Neural progenitor cell (in vitro differentiated cells): ENCODE measurements at places on chromosomes 12 and 14.

- DNase-seq: no peak
Measured at GRCh38 chr12:48866052-48866711, 512 bp upstream of the RND1 start.

DNA sequence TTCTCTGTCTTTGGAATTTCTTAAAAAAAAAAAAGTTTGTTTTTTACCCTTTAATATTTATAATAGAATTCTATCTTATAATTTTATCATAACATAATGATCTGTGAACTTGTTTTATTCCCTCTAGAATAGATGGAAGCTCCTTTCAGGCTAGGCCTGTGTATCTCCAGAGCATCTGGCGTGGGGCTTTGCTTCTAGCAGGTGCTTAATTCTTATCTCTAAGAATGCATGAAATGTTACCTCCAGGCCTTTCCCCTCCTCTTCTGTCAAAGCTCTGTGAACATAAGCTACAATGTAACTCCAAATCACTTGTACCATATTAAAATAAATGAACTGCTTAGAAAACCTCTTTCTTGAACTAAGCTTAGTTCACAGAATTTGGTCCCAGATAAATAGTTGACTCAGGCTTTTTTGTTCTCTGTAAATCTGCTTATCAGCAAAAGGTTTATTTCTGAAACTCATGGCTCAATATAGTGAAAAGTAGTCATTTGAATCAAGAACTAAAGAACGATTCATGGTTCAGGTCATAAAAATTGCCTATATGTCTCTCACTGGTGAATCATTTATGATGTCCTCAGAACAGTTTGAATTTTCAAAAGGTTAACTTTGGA lies 407.1 kb downstream of the TRHDE start:
- no peak for DNase-seq

- no peak for DNase-seq
Measured at GRCh38 chr14:96626121-96626768, 124.1 kb downstream of the PAPOLA start.

DNA sequence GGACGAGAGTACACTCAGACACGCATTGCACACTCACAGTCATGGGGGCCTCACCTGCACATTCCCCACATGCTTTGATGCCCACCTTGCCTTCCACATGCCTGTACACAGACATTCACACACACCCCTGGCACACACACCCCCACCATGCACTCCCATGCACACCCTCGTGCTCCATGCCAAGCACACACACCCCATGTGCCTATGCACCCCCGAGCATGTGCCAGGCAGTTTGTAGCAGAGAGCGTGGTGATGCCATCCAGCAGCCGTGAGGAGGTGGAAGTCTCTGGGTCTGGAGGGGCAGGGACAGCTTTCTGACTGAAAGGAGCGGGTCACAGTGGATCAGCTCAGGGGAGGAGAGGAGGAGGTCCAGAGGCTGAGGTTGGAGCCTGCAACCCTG lies 10.7 kb upstream of the NXPH4 start:
- DNase-seq: no peak

DNA sequence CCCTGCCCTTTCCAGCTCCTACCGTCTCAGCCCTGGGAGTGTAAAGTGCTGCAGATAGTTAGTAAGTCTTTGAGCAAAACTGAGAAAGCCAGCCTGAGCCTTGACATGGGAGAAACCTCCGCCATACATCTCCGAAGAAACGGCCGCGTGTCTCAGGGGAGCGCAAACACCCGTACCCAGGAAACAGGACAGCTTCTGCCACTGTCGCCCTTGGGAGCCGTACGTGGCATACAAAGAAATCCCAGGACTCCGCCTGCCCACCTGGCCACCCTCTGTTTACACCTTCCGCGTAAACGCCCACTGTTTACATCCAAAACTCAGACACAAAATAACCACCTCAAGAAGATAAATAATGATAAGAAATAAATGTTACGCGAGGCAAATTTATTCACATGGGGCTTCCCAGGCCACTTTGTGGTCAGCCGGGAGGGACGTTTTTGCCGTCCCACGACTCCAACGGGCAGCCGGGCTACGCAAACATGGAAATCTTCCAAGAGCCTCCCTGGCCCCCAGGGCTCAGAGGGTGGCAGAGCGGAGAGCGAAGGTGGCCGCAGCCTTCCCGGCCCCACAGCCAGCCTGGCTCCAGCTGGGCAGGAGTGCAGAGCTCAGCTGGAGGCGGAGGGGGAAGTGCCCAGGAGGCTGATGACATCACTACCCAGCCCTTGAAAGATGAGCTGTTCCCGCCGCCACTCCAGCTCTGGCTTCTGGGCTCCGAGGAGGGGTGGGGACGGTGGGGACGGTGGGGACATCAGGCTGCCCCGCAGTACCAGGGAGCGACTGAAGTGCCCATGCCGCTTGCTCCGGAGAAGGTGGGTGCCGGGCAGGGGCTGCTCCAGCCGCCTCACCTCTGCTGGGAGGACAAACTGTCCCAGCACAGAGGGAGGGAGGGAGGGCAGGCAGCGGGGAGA lies at the start of gene BDKRB2:
Gene BDKRB2 (plus strand): TSS at position 689 of the 908 bp plus-strand sequence. CDS start 32,269 bp downstream, outside the sequence.
- peak; percentile 88 for DNase-seq

DNA sequence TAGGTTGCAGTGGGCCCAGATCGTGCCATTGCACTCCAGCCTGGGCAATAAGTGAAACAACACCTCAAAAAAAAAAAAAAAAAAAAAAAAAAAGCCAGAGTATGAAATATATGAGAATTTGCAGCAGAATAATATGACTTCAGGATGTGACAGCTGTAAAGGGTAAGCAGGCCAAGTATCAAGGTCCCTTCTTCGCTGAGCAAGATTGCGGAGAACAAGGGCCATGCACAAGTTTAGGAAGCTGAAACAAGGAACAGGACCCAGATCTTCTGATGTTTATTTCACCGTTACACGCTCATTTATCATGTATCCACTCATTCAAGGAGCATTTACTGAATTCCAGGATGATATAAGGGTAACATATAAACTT lies 659 bp upstream of the FOXJ2 start:
- DNase-seq: no peak

GRCh38 chr14:55274146-55274545 lies 2.9 kb downstream of the FBXO34 start:
- DNase-seq: no peak

DNA sequence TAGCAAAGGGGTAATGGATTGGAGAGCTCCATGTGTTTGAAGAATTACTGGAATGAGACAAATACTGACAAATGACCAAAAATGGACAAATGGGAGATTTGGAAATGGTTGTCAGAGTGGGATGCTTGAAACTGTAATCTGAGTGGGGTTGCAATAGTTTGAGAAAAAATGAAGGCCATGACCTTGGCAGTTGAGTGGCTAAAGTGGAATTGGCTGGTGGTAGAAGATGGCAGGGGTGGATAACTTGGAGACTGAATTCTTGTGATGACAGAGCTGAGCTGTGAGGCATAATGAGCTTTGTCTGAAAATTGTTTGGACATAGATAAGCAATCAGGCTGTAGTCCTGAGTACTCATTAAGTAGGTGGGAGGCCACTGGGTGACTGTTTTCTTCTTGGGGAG lies 222.5 kb upstream of the PRICKLE1 start:
- no peak for DNase-seq

GRCh38 chr12:107684990-107685359 lies 624 bp upstream of the PWP1 start:
- DNase-seq: peak; percentile 36

- no peak for DNase-seq
Measured at GRCh38 chr12:26277506-26278246, 82.3 kb downstream of the SSPN start.

- DNase-seq: no peak
Measured at GRCh38 chr14:96284008-96284407, 28.0 kb downstream of the BDKRB1 start.

DNA sequence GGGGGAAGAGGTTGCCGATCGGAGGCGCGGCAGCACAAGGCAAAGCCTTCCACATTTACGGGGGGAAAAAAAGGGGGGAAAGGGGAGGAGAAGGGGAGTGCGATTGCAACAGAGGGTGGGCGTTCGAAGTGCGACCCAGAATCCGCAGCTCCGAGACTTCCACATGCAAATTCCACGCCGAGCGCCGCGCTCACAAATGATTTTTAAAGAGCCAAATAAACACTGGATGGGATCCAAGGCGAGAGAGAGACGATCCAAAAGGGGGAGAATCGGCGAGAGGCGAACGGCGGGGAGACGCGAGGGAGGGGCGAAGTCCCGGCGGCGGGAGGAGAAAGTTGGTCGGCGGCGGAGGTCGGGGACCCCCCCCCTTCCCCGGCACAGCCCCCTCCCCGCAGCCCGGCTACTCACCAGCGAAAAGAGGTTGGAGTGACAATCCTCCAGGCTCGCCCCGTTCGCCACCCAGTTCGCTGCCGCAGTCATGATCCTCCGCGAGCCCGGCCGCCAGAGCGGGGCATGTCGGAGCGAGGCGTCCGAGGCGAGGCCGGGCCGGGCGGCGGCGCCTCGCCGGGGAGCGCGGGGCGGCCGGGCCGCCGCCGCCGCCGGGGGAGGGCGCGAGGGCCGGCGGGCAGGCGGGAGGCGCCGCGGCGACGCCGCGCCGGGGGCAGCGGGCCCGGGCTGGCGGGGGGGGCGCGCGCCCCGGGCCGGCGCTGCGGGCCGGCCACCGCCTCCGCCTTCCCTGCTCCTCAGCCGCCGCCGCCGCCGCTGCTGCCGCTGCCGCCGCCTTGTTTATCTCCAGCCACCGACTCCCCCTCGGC lies 634 bp downstream of the MED13L start:
- peak; percentile 89 for DNase-seq

- no peak for DNase-seq
Measured at GRCh38 chr12:91874086-91874865, 271.4 kb downstream of the BTG1 start.

- DNase-seq: no peak
Measured at GRCh38 chr14:71388336-71388735, 481.1 kb downstream of the PCNX1 start.

- DNase-seq: no peak
Measured at GRCh38 chr12:124597041-124597440, 29.6 kb upstream of the NCOR2 start.

- no peak for DNase-seq
Measured at GRCh38 chr12:105431537-105432100, 101.1 kb downstream of the C12orf75 start.

GRCh38 chr14:70188322-70188658 lies 461 bp downstream of the SLC8A3 start:
- DNase-seq: peak; percentile 59

GRCh38 chr12:95202691-95203486 lies 14.4 kb downstream of the FGD6 start:
- no peak for DNase-seq

GRCh38 chr14:75647640-75648039 lies 13.0 kb downstream of the ERG28 start:
- DNase-seq: no peak

GRCh38 chr14:23299211-23299957 lies 3.3 kb downstream of the PPP1R3E start:
- DNase-seq: no peak

DNA sequence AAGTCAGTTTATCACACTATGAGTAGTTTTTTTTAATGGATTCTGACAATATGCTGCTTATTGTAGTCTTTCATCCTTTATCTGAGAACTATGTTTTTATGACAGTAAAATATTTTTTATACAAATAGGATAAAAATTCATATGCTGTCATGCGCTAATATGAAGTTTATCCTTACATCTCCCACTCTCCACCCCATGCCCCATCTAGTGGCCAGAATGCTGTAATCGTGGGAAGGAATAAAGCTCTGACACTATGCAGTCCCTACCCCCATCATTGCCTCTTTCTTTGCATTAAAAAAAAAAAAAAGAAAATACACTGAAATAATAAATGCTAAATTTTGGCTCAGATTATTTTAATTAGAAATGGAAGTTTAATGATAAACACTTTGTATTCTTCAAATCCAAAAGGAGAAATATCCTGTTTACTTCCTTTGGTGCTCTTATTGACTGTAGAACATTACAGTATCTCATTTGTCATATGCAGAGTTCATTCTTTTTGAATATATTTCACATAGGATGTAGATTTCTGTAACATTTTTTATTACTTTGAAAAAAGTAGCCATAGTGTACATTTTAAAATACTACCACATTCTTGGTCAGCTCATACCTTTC lies 145.9 kb upstream of the SLCO1C1 start:
- DNase-seq: peak; percentile 21

DNA sequence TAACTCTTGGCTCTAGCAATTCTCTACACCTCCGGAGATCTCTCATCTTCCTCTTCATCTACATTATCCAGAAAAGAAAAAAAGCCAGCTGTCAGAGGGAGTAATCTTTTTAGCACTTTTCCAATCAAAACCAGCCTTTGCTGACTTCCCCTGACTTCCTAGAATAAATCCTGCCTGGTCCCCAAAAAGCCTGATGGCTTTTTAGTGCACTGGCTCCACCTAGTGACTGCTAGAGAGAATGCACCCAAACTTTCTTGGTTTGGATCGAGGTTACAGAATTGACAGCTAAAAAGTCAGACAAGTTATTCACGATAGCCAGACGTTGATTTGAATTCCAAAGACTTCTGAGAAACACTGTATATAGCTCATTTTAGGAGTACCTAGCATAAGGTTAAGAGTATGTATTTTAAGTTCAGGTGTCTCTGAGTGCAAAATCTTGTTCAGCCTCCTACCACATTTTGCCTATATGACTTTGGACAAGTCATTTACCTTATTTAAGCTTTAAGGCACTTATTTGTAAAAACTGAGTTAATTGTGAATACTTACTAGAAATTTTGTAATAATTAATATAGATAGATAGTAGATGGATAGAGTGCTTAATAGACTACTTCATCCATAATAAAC lies 185.7 kb upstream of the GRIN2B start:
- peak; percentile 71 for DNase-seq

DNA sequence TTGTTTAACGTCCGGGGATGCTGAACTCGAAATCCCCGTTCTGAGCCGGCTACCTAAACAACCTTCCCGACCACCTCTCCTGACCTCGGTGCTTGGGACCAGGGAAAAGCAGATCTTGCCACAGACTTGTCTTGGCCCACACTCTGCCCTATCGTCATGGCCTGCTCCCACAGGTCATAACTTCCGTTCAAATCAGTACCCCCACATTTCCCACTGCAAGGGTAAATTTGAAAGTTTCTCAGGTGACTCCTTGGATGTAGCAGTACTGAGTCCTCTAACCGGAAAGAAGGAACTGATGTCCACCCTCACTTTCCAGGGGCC lies 612 bp upstream of the RBM23 start:
- no peak for DNase-seq

DNA sequence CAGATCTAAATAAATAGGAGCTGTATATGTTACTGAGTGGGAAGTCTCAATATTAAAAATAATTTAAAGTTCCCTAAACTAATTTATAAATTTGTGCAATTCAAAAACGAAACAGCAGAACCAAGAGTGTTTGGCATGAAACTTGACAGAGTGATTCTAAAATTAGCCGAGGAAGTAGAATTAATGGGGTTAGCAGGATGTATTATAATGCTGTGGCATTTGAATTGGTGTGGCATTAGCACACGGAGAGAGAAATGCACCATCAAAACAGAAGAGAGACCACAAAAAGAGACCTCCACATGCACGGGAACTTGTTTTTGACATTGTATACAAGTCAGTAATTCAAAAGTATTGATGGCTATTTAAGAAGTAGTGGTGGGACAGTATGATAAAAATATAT lies 366.0 kb upstream of the RGS6 start:
- DNase-seq: no peak

- peak; percentile 11 for DNase-seq
Measured at GRCh38 chr12:104578453-104578852, 121.7 kb downstream of the CHST11 start.
